ENCODE measurements at places on chromosomes 2 and 18. TPM values are rescaled to one million over a fixed set of nuclear protein-coding genes. Genes with fewer than 3 reads are reported as not detected.
A peak's percentile ranks its signal among the peaks of the same experiment; 100 is the strongest.

- DNase-seq, result no peak
Observed at GRCh38 chr2:197908156-197908555, 103.8 kb downstream of the PLCL1 start.

GRCh38 chr2:159573846-159574606, 42.3 kb downstream of the BAZ2B start:
- DNase-seq, result no peak

GRCh38 chr2:100611079-100612029, 48.6 kb downstream of the PDCL3 start:
- no peak for DNase-seq

- DNase-seq, result no peak
Observed at GRCh38 chr2:180992994-180993393, 12.6 kb downstream of the UBE2E3 start.

- DNase-seq, result peak; percentile 69
Observed at GRCh38 chr2:201203916-201204654, 21.1 kb downstream of the CASP10 start.

- DNase-seq, result peak; percentile 90
Observed at GRCh38 chr2:70141212-70141901, 49.5 kb downstream of the C2orf42 start.

DNA sequence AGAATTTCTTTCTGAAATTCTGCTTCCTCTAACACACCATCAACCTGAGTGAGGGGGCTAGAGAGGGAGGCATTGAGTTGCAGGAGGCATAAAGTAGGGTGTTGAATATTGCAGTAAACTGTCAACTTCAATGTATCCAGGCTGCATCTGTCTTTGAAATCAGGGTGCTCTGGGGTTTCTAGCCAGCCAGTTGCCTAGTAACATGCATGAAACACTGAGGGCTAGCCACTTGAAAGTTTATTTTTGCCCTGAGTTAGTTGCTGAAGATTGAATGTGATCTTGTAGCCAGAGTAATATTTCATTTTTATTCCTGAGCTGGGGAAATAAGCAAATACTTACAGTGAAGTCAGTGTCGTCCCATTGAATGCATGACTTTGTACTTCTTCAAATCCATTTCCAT, 41.9 kb downstream of the LHCGR start:
- no peak for DNase-seq

DNA sequence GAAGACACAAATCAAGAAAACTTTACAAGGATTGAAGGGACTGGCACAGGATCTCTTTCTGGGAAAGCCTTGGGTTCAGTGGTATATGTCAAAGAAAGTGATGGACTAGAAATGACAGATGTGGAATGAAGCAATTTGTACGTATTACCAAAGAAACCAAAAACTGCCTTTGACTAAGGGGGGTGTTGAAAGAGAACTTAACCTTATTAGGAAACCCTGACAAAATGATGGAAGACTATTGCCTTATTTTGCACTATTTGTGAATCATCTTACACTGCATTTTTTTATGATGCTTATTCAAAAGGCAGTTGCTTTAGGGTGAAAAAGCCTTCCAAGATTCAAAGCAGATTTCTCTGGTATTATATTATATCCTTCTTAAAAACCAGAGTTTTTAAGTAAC, 4.0 kb downstream of the TSGA10 start:
- no peak for DNase-seq

DNA sequence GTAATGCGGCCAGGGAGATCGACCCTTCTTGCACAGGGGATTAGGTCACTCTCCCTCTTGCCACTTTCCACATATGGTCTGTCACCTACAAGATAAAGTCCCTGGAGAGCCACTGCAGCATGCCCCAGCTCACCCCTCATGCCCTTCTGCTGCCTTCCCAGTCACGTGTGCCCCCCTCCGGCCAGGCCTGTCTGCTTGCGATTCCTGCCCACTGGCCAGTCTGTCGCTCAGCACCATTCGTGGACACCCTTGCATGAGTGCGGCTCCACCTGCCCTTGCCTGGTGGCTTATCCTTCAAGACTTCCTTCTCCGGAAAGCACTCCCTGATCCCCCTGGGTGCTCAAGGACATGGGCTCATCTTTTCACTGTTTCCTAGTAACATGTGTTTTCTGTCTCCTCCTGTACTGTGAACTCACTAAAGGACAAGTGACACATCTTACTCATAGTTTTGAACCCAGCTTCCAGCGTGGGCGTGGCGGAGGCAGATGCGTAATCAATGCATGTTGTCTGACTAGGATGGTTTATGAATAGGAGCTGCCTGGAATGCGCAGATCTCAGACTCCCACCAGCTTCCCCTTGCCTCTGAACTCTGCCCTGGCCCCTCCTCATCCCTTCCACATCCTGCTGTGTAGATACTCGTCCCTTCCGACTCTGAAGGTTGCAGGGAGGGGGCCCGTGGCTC, 7.8 kb upstream of the NT5DC4 start:
- DNase-seq, result no peak

DNA sequence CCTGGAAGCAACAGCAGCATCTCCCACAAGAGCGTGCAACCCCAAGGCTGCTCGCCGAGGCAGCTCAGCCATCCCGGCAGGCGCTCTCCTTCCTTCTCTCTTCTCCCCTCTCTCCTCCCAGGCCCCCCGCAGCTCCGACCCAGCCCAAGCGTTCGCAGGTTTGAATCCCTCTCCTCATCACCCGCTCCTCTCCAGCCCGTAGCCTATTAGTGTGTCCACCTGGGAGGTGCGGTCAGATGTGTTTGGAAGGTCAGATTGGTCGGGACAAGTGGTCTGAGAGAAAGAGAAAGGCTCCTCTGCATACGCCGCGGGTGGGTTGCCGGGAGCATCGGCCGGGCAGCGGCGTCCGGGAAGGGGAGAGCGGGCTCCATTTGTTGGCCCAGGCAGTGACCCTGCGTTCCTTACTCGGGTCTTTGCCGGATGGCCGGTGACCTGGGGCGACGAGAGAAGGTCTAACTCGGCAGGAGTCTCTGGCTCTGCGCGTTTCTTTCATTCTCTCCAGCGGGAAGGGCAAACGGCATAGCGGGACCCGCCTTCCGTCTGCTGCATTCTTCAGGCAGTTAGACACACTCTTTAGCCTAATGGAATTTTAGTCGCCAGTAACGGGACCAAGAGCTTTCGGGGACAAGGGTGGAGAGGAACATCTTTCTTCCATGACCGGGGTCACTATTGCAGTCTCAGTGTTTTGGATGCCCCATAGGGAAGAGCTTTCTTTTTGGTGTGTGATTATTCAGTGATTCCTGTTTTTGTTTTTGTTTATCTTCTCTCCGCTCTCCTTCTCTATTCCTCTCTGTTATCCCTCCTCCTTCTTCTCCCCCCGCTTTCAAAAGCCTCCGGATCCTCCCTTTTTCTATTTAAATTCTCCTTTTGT, 1.1 kb upstream of the TMEFF2 start:
- DNase-seq, result peak; percentile 44

GRCh38 chr18:57437766-57438671, 2.8 kb downstream of the ONECUT2 start:
- peak; percentile 85 for DNase-seq

DNA sequence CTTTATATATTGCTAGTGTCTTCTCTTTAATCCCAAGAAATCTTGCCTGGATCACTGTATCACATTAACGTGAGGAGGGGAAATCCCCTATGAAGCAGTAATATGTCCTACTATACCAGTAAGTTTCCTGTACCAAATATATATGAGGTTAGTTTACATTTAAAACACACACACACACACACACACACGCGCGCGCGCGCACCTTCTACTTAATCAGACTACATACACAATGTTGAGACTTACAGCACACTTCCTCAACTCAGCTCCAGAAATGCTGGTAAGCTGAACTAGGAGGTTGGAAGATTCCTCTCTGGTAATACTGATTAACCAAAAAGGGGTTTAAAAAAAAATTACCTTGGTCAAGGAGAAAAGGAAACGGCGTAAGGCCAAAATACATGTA, 49.3 kb downstream of the USP34 start:
- no peak for DNase-seq

DNA sequence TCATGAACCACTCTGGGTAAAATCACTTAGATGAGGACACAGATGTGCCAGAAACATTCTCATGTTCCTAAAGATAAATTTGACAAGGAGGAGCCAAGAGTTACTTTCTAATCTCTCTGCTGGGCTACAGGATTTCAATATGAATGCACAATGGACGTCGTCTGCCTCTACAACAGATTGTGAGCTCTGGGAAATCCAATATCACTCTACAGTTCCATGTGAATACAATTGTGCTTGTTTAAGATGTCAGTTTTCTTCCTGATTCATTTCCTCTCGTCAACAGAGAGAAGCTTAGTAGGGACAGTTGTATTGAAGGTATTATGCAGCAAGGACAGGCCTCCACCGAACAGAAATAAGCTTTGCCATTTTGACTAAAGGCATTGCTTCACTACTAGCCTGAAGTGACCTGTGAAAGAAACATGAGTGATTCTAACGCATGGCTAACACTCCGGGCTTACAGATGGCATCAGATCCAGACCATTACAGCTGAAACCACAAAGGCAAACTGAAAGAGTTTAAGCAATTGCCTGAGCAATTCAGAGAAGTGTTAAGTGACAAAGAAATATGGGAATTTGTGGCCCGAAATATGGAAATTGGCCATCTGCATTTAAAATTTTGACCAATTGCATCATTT, 1591.5 kb downstream of the LRP1B start:
- no peak for DNase-seq

DNA sequence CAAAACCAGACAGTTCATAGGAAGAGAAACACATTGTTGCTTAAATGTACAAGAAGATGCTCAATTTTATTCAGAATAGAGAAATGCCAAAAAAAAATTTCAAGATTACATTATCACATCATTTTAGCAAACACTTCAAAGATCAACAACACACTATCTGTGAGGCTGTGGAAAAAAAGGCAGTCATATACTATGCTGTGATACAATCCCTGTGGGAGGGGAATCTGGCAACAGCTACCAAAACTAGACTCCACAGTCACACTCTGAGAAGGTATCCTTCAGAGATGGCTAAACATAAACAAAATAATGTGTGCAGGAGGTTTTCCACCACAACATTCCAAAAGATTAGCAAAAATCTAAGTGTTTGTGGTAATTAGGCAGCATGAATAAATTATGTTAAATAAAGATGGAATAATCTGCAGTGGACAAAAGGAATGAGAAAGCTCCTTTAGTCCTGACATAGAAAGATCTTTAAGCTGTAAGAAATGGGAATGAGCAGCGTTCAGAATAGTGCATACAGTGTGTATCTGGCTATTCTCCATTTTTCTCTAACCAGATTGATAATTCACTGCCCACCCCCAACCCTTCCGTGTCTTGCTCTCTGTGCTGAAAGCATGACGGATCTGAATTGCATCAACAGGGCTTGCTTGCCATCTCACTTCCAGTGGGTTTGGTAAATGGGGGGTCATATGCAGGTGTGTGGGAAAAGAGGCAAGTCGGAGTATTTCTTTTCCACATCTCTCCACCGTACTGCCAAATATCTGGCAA, 329.6 kb downstream of the MBD2 start:
- no peak for DNase-seq

GRCh38 chr2:63582873-63583272, 5.4 kb downstream of the WDPCP start:
- DNase-seq, result no peak

C2orf78 gene
- not detected for polyA plus RNA-seq

ANTXR1 gene
- polyA plus RNA-seq, result 7.0 TPM

DCC gene
- not detected for polyA plus RNA-seq

NYAP2 gene
- polyA plus RNA-seq, result not detected

DSC3 gene
- not detected for polyA plus RNA-seq

GPBAR1 gene
- polyA plus RNA-seq, result 6.0 TPM

IL36RN gene
- polyA plus RNA-seq, result not detected

TRIP12 gene
- polyA plus RNA-seq, result 29.3 TPM

PMS1 gene
- polyA plus RNA-seq, result 6.9 TPM

Data from kidney (tissue), 22 donors.